H54 (cell line): ENCODE measurements at places on chromosomes 7 and 10.

DNA sequence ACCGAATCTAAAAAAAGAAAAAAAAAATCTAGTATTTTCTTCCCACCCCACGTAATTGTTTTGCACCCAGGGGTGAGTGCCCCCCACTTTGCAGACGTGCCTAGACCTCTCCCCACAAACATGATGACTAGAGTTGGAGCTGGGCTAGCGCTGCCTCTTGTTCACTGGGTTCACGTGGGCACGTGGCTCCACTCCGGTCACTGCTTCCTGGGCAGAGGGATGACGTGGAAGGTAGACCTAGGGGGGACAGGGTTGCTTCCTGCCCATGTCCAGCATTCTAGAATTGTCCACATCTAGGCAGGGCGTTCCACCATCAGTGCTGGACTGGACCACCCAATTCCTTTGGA, 861 bp upstream of the LIMK1 start:
- DNase-seq = no peak

DNA sequence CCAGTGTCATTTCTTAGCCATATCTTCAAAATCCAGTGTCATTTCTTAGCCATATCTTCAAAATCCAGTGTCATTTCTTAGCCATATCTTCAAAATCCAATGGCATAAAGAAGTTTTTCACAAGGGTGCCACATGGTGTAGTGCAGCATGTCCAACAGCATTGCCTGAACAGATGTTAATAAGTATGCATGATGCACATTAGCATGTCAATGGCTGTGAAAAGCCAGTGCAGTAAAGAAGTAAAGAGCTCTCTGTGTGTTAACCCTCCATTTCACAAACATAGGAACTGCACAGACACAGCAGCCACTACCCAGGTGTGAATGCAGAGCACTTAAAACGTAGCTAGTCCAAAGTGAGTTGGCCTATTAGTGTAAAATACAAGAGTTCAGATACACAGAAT, 89.8 kb downstream of the GNAI1 start:
- no peak for DNase-seq

DNA sequence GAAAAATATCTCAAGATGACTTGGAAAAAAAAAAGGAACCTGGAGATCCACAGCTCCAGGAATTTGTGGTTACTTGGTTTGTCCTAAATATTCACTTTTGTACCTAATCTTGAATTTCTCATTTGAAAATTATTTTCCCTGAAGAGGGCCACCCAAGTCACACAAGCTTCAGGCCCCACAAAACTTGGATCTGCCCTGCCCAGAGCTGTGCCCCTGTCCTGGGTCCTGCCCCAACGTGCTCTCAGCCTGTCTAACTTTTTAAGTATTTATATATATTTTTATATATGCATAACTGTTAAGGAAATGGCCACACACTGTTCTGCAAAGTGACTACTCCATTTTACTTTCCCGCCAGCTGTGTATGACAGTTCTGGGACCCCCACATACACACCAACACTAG, 123.5 kb downstream of the ARHGAP22 start:
- no peak for DNase-seq

- no peak for DNase-seq
Observed at GRCh38 chr7:155579565-155579964, 33.2 kb upstream of the CNPY1 start.

- DNase-seq = no peak
Observed at GRCh38 chr7:130904031-130904757, 170.2 kb upstream of the KLF14 start.
